ENCODE measurements at places on chromosomes 2 and 18. TPM values are rescaled to one million over a fixed set of nuclear protein-coding genes. Genes with fewer than 3 reads are reported as not detected.

DNA sequence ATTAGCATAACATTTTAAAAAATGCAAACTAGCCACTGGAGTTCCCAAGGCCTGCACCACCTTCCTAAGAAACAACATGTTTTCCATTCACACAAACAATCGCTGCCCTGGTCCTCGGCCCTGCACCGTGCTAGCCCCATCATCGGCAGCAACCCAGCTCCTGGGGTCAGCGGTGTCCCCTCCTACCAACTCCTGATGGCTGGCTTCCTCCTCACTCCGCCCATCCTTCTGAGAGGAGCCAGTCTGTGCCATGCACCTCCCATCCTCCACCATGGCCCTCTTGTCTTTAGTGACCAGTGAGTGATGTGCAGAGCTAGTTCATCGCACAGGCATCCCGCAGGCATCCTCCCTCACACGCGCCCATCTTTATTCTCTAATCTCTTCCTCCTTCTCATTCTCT is 81.9 kb downstream of the LONRF2 start:
- DNase-seq, result no peak

DYNAP gene
- not detected for total RNA-seq

DNA sequence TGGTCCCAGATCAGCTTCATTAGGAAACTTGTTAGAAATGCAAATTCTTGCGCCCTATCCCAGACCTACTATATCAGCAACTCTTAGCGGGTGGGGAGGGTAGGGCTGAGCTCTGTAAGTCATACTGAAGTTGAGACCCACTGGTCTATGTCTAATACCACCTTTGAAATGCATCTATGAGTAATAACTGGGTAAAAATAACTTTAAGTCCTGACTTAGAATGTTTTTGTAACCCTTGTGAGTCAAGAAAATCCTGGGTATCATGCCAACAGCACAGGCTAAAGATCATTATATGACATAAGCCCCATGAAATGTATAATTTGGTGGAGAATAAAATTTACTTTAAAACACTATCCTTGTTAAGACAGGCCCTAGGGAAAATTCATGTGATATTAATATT is 41.4 kb downstream of the PRKD3 start:
- no peak for DNase-seq

ABCG5 gene
- total RNA-seq, result not detected

TMEM169 gene
- 0.75 TPM for total RNA-seq

Data from esophagus muscularis mucosa (tissue), 4 donors.